ENCODE measurements at places on chromosomes 5 and 9.

DNA sequence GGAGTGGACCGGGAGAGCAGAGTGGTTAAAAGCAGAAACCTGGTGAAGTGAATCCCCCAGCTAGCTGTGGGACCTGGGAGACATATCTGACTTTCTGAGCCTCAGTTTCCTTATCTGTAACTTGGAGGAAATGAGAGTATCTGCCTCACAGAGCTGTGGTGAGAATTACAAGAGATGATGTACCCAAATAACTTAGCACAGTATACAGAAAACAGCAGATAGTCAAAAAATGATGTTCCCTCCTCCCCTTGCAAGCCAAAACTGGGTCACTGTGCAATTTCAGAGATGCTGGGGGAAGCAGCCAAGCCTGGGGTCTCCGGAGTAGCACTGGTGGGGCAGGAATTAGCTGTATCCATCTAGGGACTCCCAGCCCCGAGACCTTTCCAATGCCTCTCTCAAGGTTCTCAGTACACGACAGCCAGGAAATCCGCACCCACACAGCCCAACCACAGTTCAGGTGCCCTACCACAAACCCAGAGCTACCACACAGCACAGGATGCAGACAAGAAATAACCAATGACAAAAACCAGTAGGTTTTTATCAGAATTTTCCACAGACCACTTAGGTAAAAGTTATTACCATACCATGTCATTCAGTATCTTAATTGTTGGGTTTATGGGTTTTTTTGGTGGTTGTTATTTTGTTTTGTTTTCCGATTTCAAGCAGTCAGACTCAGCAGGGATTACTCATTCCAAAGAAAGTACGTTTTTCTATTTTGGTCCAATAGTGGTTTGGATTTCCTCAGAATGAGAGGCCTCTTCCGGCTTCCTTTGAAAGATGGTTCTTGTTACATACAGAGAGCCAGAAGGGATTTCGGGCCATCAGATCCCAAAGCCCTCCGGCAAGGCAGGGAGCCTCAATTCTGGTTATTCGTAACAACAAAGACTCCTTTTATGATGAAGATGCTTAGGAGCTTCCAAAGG, 4.9 kb upstream of the HRH2 start:
- DNase-seq = no peak

- DNase-seq = no peak
Measured at GRCh38 chr5:135487037-135487395, 34.9 kb upstream of the TIFAB start.

GRCh38 chr5:176837707-176838115, 27.4 kb downstream of the UNC5A start:
- peak; percentile 94 for DNase-seq

- DNase-seq = no peak
Measured at GRCh38 chr5:74224331-74224730, 416.2 kb downstream of the ENC1 start.

DNA sequence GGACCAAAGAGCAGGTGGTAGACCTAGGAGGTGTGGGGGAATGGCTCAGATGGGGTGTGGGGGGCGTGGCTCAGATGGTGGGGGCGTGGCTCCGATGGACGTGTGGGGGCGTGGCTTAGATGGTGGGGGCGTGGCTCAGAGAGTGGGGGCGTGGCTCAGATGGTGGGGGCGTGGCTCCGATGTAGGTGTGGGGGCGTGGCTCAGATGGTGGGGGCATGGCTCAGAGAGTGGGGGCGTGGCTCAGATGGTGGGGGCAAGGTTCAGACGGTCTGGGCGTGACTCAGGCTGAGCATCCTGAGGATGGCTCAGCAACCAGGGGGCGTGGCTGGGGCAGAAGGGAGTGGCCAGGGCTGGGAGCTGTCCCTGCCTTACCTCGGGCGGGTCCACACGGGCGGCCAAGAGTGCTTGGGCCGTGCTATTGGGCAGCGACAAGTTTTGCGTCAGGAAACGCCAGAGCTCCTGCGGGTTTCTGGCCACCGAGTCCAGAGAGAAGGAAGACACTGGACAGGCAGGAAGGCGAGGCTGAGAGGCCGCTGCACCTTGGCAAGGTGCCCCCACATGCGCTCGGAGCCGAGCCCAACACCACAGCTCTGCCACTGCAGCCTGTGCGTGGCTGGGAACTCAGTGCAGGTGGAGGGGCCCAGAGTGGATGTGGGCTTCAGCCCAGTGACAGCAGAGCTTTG, 5.9 kb downstream of the ABCA2 start:
- peak; percentile 92 for DNase-seq
